Activated naive CD4-positive, alpha-beta T cell treated with anti-CD3 and anti-CD28 coated beads, Interleukin-2, amount 50 U/mL, for 72 hours (primary cell): ENCODE measurements at places on chromosomes 13 and 19.

DNA sequence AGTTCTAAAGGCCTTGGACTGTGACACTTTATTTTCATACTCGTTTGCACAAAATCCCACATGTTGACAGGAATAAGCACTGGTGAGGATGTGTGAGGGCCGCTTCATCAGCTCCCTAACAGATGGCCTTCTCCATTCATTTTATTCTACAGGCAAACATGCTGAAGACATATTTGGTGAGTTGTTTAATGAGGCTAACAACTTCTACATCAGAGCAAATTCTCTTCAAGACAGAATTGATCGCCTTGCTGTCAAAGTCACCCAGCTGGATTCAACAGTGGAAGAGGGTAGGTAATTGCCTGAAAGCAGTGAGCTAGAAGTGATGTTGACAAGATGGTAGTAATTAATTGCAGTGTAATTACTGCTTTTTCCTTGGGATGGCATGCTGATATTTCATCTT lies 95.7 kb downstream of the GPR12 start:
- no peak for DNase-seq

- no peak for DNase-seq
Measured at GRCh38 chr13:97975280-97975847, 21.9 kb downstream of the IPO5 start.

DNA sequence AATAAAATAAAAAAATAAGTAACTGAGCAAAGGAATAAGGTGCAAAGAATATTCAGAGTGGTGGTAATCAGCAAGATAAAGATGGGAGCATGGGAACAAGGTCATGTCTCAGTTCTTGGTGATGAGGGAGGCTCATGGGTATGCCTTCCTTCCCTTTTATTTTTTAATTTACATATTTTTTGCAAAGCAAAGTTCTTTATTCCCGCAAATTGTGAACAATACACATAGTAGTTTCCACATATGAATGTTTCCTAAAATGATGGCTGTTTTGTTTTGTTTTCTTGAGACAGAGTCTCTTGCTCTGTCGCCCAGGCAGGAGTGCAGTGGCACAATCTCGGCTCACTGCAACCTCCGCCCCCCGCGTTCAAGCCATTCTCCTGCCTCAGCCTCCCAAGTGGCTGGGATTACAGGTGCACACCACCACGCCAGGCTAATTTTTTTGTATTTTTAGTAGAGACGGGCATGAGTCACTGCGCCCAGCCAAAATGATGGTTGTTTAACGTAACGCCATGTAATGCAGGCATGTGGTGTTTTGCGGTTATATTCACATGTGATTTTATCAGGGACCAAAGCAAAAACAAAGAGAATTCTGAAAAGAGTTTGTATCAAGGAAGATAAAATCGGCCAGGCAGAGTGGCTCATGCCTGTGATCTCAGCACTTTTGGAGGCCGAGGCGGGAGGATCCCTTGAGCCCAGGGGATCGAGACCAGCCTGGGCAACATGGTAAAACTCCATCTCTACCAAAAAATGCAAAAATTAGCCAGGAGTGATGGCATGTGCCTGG lies 4.5 kb upstream of the ADGRE2 start:
- no peak for DNase-seq

- no peak for DNase-seq
Measured at GRCh38 chr13:36668316-36668715, 5.5 kb upstream of the SERTM1 start.

DNA sequence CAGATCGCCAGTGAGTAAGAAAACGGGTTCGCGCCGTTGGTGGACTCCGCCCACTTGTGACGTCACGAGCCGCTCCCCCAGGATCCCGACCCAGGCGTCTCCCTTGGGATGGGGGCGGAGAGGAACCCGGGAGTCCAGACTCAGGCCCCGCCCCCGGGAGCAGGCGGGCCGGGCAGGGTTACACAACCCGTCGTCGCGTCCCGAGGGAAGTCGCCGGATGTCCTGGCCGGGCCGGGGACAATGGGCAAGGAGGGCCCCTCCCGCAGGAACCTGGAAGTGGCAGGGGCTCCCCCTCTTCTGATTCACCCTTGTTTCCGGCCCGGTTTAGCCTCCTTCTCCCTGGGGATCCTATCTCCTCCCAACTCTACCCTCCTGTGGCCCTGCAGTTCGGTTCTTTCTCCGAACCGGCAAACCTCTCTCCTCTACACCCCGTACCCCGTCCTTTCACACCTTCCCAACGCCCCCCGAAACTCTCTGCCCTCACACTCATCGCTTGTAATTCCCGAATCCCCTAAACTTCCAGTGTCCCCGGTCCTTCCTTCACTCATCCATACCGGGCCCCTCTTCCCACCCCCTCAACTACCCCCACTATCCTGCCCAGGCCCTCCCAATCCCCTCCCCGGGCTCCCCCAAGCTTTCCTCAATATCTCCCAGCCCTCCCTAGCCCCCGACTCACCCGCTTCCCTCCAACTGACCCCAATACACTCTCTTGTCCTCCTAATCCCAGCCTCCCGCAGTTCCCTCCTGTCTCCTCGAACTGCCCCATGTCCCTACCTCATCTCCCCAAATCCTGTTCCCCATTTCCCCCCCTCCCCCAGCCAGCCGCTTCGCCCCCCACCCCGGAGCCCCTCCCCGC lies 20.0 kb upstream of the ERCC1 start:
- peak; percentile 52 for DNase-seq

DNA sequence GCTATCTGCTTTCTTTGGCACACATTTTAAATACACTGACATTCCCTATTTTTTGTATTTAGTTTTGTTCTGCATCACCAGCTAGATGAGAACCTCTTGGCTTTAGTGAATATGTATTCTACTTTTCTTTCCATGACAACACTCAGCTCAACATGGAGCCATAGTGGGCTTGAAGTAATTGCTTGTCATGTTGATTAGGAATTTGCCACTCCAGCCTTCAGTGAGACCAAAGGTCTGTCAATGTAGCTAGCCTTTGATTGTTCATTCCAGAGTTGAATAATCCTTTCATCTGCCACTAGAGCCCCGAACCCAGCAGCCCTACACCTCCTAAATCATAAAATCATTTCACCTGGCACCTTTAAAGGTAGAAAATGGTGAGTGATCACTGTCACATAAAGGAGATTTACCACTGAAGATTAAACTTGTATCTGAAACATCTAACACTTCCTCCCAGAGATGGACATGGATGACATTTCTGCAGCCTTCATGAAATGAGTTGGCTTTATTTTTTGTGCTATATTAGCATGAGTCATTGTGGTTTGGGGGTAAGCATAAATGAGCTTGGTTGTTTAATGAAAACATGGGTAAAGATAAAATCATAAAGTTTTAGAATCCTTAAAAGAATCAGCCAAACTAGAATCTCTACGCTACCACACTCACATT lies 29.2 kb upstream of the GARRE1 start:
- no peak for DNase-seq

DNA sequence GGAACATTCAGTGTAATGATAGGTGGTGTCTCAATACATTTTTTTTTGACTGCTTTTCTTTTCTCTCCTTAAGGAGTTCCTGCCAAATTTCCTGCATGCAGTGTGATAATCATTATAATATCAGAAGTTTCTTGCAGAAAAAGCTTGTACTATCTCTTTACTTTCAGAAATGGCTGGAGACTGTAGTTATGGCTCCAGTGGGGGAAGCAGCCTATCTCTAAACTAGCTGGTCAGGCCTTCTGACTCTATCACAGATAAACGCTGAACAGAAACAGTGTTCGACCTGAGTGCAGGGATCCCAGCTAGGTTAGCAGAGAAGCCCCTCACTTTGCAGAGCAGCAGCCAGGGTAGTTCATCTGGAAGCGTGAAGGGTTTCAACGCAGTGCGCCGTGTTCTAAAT lies 1.9 kb downstream of the CCNE1 start:
- DNase-seq: no peak

GRCh38 chr19:11446652-11447301 lies 11.3 kb downstream of the PRKCSH start:
- peak; percentile 68 for DNase-seq

DNA sequence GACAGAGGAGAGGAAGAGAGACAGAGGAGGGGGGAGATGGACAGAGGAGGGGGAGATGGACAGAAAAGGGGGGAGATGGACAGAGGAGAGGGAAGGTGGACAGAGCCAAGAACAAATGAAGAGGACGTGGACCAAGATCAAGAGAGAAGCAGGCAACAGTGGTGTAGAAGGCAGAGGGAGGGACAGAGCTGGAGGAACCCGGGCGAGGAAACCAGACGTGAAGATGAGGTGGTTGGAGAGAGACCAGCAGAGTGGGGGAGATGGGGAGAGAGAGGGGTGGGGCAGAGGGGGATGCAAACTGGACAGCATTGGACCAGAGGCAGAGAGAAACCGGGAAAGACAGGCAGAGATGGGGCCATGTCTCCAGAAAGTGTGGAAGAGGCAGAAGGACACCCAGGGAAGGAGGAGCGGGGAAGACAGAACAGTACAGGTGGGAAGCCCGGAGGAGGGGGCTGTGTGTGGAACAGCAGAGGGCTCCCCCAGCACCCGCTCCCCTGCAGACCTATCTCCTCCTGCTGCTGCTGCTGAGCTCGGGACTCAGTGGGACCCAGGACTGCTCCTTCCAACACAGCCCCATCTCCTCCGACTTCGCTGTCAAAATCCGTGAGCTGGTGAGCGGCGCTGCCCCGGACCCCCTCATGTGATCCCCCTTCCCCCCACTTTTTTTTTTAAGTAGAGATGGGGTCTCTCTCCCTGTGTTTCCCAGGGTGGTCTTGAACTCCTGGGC lies 1.3 kb downstream of the FLT3LG start:
- no peak for DNase-seq

DNA sequence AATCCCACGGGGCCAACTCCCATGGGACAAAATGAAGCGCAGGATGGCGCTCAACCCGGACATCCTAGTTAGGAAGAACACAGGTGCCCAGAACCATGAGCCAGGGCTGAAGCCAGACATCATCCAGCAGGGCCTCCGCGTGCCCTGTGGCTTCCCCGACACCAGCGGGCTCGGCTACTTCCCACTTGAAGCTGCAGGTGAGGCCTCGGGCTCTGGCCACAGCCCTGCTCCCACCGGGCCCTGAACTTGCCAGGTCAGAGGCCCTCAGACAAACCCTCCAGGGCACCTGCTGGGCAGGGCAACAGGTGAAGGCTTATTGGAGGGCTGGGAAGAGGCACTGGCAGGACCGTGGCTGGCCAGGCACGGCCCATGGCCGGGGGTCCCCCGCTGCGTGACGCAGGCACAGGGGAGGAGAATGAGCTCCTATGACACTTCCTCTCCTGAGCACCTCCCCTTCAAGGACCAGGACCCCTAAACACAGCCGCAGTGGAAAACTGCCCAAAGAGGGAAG lies 117.7 kb downstream of the STK24 start:
- no peak for DNase-seq

GRCh38 chr19:23771761-23772674 lies 13.3 kb upstream of the ZNF681 start:
- DNase-seq: no peak

DNA sequence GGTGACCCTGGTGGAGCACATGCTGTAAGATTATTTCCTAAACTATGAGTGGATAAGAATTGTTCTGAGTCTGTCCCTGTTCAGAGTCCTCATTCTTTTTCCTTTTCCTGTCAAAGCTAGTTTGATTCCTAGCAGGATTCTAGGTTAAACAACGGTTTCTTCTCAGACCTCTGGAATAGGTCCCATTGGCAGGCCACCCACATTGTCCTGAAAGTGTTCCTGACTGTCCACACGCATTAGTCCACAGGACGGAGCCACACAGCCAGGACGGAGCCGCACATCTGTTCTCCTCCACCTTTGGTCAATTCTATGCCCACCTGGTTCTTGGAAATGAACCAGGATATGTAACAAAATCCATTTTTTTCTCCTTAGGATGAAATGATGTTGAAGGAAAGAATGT lies 46.1 kb downstream of the ANKRD10 start:
- DNase-seq: no peak

- DNase-seq: peak; percentile 69
Measured at GRCh38 chr19:48636859-48637448, at the start of gene DBP. TSS of gene DBP (minus strand) at chr19:48637379. CDS start at chr19:48636994, 385 bp downstream.

DNA sequence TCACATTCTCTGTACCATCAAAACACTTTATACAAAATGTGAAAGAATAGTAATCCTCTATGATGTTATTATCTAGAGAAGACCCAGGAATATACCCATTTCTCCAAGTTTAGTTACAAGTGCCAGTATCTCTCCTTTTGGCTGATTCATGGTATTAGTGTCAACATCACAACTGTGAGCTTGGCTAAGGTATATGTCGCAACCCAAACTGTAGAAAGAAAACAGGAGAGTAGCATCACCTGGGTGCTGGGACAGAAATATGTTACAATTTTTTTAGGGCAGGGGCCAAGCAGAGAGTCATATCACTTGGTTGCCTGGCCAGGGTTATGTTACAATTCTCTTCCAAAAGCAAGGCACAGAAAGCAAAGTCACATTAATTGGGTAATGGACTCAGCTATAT lies 127.2 kb upstream of the ZNF91 start:
- no peak for DNase-seq

GRCh38 chr13:55550624-55551023 lies 1590.1 kb upstream of the PRR20A start:
- no peak for DNase-seq

DNA sequence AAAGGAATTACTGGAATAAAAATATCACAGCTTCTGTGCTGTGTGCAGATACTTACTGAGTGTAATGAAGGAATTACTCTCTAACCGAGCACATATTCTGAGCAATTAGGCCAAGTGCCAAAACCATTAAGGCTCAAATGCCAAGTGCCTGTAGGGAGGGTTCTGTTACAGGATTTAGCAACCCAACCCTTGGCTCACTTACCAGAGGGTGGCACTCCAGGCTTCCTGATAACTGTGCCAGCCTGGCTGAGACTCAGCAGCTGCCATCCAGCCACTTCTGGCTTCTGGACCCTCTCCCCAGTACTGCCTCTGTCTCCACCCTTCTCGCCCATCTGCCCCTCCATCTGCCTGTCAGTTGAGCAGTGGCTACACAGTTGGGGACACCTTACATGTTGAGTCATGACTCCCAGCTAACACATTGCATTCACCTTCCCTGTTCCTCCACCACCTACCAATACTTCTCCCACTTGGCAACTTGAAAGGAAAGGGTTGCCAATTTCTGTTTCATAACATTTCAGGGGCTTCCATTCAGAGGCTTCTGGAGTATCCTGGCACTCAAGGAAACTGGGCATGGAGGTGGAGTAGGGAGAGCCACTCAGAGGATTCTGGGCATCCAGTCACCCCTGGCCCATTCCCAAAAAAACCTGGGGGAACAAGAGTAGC lies 110.5 kb downstream of the COG6 start:
- peak; percentile 21 for DNase-seq

DNA sequence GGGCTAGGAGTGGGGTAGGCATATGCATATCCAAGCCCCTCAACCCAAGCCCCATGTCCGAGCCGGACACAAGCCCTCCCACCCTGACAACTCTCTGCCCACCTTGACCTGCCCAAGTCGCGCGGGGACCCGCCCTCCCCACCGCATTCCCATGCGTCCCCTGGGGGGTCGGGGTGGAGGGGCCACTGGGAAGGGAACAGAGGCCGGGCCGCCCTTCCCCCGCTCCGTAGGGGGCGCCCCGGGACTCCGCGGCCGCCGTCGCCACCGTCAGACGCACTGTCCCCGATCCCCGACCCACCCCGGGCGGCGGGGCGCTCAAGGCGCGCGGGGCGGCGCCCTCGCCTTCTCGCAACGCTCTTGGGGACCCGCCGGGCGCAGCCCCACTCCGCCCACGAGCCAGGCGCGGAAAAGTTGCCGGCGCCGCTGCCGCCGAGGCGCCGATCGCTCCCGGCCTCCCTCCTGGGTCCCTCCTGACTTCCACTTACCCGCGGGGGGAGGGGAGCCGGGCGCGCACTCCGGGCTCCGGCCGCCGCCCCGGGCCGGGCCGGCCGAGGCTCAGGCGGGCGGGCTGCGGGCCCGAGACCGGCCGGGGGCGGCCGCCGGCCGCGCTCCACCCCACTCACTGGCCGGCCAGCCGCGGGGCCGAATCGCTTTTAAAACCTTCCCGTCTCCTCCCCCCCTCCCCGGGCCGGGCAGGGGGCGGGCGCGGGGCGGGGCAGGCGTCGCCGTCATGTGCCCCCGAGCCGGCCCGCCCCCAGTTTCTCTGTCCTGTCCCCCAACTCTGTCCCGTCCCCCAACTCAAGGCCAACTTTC lies 34.4 kb upstream of the NANOS3 start:
- DNase-seq: peak; percentile 74
